ENCODE measurements at places on chromosomes 12 and 14. TPM values are rescaled to one million over a fixed set of nuclear protein-coding genes. Genes with fewer than 3 reads are reported as not detected.

- peak; percentile 92 for ATAC-seq
Observed at GRCh38 chr14:95981965-95982364, 57.2 kb upstream of the C14orf132 start.

GRCh38 chr12:9707356-9707755, 25.5 kb downstream of the CLECL1 start:
- no peak for ATAC-seq

DNA sequence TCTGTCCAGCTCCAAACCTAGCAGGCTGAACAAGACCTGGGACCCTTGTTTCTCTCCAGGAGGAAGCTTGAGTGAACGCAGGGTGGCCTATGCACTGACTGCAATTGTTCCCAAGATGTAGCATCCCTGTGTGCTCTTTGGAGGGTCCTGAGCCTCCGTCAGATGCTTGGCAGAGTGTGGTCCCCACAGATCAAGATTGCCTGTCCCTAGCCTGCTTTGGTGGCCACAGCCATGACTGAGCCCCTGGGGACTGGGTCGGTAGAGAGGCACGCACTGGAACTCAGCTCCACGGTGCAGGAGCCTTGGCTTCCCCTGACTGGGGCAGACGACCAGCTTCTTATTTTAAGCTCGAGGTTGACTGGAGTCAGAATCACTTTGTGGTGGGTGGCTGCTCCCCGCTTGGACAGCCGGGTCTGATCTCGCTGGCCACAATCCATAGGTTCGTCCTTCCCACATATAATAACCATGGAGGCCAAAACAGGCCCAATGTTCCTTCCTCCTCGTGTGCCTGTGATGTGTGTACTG, 97.8 kb downstream of the LGMN start:
- ATAC-seq = no peak

The ART4 gene
- 0.35 TPM for total RNA-seq

DNA sequence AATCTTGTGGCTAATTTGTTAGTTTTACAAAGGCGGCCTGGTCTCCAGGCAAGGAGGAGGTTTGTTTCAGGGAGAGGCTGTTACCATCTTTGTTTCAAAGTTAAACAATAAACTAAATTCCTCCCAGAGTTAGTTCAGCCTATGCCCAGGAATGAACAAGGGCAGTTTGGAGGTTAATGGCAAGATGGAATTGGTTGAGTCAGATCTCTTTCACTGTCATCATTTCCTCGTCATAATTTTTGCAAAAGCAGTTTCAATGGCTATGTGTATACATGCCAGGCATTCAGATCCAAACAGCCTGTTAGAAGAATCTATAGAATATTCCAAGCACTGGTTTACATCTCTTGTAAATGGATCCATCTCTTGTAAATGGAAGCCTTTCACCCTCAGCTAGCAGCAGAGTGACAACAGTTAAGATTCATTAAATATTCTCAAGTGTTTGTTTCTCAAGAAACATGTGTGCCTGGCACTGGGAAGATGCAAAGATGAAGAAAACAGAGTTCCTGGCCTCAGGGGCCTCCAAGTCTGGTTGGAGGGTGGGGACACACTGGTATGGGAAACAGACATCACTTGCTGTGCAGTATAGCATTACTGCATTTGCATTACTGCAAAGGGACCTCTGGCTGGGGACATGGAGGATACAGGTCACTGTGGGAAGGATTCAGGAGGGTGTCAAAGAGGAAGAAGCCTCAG, 65.8 kb downstream of the RIN3 start:
- ATAC-seq = peak; percentile 80

- ATAC-seq = no peak
Observed at GRCh38 chr14:89551955-89552354, 134.9 kb upstream of the FOXN3 start.

The PPM1H gene
- total RNA-seq = 7.6 TPM

Data from motor neuron (in vitro differentiated cells).